Thyroid gland (tissue), 4 donors: ENCODE measurements at places on chromosomes 12 and 14. TPM values are rescaled to one million over a fixed set of nuclear protein-coding genes. Genes with fewer than 3 reads are reported as not detected.

GRCh38 chr14:67111022-67111421, 78.2 kb upstream of the GARIN2 start:
- DNase-seq, result no peak

DNA sequence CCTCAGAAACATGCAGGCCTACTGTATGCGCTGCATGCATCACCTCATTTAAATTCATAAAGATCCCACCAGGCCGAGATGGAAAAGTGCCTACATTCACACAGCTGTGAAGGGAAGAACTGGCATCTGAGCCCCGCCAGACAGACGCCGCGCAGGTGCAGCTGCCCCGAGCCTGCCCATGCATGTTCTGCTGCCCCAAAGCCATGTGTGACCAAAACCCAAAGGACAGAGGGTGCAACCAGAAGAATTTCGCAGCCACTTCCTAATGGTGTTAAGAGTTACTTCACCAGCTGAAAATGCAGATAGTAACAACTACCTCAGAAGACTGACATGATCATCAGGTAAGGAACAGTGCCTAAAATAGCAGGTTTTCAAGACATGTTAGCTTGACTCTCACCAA, 13.5 kb upstream of the KRT8 start:
- no peak for DNase-seq

DNA sequence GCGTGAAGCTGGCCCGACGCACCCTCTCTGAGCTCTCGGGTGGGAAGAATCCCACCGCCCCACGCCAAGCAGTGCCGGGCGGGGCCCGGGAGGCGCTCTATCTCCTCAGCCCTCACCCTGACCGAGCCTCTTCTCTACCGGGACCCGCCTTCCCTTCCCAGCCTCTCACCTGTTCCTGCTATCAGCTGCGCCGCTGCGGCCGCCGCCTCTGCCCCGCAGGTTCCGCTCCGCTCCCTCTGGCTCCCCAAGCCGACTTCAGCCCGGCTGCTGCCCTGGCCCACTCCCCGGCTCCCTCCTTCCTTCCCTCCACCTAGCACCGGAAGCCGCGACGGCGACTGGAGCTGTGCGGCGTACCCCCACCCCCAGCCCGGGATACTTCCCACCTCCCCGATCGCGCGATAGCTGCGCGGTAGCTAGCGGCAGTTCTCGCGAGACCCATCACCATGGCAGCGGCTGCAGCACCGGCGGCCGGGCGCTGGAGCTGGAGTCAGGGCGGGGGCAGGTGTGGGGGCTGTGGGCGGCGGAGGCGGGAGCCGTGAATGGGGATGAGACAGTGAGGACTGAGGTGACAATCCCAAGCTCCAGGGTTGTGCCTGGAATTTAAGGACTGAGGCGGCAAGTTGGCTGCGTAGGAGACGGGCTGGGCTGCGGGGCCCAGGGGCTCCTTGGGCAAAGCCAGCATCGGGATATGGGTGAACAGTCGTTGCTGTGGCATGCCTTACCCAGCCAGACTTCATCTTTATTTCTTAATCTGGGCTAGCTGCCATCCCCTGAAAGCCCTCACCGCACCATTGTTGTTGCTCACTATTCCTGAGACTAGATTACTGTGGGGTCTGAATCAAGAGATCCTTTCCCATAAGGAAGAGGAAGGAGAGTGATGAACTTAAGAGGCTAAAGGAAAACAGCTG, at the start of gene ARF3:
Gene ARF3 (minus strand): TSS at position 347 of the 908 bp plus-strand sequence. CDS start 16,392 bp downstream, outside the sequence.
- DNase-seq, result peak; percentile 96

DNA sequence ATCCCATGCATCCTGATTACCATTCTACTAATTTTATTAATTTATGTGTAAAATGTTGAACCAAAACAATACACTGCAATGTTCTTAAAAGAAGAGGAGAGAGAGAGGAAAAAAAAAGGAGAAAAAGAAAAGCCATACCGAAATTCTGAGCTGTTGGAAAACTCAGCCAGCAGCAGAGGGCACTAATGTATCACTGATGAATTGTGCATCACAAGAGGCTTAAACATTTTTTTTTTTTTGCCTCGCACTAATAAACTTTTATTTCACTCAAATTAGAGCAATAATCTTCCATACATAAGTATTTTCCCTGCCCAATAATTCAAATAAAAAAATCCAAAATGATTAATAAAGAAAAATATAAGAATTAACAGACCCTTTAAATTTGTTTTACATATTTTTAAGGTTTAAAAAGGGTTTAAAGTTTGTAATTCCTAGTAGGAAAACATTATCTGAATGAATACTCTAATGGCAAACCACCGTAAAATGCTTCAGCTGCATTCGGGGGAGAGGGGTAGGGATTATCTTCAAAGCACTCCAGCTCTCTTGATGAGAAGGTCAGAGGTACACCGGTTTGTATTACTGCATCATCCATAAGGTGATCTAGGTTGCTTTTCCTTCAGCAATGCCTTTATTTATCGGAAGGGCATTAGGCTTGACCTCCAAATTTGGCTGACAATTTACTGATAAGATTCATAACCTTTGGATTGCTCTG, 41.9 kb downstream of the ATP23 start:
- DNase-seq, result peak; percentile 59

- DNase-seq, result no peak
Measured at GRCh38 chr12:102024765-102025164, 37.0 kb downstream of the WASHC3 start.

DNA sequence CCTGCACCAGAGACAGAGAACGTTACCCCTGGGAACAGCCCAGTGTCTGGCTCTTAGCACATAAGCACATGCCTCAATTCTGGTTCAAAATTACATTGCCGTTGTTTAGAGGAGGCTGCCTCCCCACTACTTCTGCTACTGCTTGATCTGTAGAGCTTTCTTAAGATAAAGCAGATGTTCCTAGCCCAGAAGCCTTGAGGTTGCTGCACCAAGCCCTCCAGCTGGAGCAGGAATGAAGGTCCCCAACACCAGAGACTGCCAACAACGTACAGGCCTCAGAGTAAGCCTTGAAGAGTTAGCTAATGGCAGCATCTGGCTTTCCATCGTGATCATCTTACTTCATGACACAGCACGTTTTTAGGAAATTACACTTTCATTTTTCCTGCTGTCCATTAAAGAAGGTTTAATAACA, 34.7 kb upstream of the AMIGO2 start:
- DNase-seq, result no peak

- peak; percentile 77 for DNase-seq
Measured at GRCh38 chr12:52912711-52913430, 8.0 kb upstream of the KRT8 start.

GRCh38 chr12:28988325-28988704, 160.8 kb upstream of the FAR2 start:
- DNase-seq, result no peak

DNA sequence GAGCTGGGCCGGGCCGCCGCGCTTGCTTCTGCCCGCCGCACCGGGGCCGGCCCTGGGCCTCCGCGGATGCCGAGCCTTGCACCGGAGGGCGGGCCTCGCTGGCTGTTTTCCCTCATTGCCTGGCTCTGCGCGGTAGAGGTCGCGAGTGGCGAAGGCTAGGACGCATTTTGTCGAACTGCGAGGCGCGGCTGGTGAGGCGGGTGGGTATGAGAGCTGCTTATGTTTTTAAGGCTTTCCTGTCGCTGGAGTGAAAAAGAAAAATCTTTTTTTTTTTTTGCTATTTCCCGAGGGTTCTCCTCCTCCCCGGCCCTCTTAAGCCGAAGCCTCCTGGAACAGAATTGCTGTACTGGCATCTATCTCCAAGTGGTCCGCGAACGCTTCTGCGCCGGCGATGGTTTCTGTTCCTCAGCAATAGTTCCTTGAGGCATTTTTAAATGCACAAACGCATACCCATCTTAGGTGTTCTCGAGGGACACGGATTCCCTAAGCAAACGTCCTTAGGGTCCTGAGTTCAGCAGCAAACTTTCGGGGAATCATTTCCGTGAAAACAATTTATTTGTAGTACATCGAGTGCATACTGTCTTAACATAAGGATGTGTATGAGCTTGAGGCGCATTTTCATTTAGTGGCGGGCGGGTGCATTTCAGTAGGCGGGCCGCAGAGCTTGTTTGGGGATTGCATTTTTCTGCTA, 631 bp downstream of the RESF1 start:
- peak; percentile 65 for DNase-seq

GRCh38 chr14:99191395-99192027, 80.5 kb downstream of the BCL11B start:
- no peak for DNase-seq

- no peak for DNase-seq
Measured at GRCh38 chr12:79927772-79928474, 7.0 kb downstream of the PPP1R12A start.

DNA sequence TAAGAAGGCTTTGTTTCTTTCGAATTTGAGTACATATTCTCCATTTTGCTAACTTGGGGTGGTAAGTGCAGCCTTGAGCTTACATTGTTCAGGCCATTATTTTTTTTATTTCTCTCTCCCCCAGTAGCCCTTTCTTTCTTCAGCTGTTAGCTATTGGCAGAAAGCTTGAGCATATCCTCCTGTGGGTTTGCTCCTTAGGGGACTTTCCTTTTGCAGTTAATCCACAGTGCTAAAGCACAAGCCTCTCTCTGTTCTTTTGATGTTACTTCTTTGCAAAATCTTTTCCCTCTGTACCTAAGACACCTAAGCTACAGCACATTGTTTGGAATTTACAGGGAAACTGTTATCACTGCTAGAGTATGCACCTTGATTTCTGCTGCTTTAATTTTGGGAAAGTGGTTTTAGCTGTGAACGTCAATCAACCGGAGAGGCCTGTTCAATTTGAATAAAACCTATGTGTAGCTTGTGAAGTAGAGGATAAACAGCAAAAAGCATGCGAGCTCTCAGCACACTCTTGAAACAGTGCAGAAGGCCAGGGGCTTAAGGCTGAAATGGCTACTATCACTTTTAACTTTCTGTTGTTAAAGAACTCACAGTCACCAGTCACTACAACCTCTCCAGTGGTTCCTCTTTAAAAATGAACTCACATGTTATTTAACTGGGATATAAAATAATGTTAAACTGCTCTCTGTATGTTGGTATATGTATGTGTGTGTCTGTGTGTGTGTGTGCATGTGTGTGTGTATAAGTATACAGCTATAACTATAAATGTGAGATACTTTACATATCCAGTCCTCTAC, 139.2 kb downstream of the PDZRN4 start:
- no peak for DNase-seq

GRCh38 chr12:58976146-58976545, 55.8 kb upstream of the LRIG3 start:
- peak; percentile 50 for DNase-seq

DNA sequence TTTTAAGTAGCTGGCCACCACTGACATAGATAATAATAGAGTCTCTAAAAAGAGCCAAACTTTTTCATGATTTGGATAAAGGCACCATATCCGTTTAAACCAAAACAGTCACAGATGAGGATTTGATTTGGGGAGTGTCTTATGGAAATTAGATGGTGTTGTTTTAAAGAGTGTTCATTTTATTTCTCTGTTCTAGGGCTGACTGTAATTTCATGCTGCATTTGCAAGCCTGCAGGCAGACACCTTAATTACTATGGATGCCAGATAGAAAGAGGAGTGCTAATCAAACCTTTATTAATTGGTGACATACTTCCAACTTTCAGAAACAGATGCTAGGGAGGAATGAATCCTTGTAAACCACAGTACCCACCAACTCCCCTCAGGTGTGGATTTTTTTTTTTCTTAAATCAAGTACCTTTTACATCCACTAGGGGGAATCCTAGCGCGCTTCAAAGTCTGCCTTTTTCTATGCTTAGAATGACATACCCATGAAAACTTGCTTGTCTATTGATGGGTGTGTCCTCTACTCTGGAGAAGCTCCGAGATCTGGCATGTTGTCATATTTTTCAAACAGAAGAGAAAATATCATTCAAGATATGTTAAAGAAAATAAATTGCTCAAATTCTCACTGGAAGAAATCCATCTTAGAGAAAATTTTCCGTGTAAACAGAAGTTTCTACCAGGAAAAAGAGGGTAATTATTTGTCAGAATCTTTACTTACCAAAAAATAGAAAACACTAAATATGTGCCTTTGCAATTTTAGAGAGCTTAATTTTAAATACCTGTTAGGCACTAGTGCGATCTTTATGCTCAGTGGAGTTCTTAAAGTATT, 14.2 kb upstream of the PLXNC1 start:
- no peak for DNase-seq

DNA sequence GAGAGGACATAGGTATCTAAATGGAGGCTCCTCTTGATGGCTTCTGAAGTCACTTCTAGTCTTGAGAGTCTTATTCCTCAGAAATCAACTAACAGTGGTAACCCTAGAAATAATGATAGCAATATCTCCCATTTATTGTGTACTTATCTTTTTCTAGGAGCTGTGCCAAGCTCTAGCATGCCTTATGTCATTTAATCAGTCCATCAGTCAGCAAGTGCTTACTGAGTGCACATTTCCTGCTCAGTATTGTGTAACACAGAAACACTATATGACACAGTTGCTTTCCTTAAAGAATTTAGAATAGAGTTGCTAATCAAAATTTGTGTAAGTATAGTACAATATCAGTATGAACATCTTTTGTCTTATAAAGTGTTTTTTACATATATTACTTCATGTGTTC, 36.6 kb downstream of the KRT76 start:
- no peak for DNase-seq

GRCh38 chr14:71705460-71705859, 226.8 kb upstream of the RGS6 start:
- DNase-seq, result no peak

- DNase-seq, result no peak
Measured at GRCh38 chr14:43901911-43902673, 605.0 kb downstream of the FSCB start.

GRCh38 chr12:47273191-47273626, 193.4 kb upstream of the AMIGO2 start:
- no peak for DNase-seq

GRCh38 chr12:50072198-50072907, 12.8 kb upstream of the SMARCD1 start:
- DNase-seq, result no peak

DNA sequence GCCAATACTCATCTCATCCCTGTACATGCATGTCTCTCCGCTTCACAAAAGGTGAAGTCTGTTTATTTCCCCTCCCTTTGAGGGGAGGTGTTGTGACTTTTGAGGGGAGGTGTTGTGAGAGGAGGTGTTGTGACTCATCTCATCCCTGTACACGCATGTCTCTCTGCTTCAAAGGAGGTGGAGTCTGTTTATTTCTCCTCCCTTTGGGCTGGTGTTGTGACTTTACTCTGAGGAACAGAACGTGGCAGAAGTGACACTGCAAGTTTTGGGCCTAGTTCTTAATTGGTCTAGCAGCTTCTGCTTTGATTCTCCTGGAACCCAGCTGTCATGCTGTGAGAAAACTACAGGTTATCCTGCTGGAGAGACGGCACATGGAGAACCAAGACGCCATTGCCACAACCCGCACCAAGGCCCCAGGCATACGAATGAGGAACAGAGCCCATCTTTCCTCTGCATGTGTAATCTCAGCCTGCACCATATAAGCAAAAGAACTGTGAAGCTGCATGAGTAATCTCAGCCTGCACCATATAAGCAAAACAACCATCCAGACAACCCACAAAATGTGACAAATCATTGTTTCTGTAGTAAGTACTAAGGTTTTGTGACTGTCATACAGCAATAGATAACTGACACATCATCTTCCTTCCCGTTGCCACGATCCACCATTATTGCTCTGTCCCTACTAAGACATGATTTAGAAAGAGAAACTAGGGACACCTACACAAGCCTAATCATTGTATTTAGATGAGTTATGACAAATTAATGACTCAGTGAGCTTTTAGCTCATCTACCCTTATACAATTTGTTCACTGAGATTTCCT, 30.0 kb downstream of the GALNT4 start:
- no peak for DNase-seq

GRCh38 chr12:57046086-57046791, 3.7 kb downstream of the MYO1A start:
- DNase-seq, result no peak

Gene PLEKHG7
- not detected for total RNA-seq

Gene TCL1B
- not detected for total RNA-seq

Gene RIMBP2
- 0.46 TPM for total RNA-seq

Gene HELB
- 6.2 TPM for total RNA-seq

Gene AJUBA
- 37.9 TPM for total RNA-seq

Gene ART4
- 8.0 TPM for total RNA-seq

Gene DUSP16
- 25.5 TPM for total RNA-seq
